GM12865 (cell line): ENCODE measurements at places on chromosomes 2 and 18.
A peak's percentile ranks its signal among the peaks of the same experiment; 100 is the strongest.

DNA sequence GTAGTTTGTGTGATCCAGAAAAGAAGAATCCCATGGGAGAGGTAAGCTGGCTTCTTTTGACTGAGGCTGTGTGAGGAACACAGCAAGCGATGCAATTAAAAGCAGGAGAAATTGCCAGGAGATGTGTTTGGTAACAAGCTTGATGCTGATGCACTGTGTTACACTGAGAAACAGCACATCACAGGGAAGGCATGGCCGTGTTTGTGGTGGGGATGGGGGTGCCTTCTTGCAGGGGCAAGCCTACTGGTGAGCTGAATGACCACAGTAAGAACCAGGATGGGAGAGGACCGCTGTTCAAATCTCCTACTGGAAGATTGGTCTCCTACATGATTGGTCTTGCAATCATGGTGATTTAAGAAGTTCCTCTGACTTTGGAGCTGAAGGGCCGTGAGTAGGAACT, 477.7 kb upstream of the HS6ST1 start:
- no peak for DNase-seq

- no peak for DNase-seq
Observed at GRCh38 chr2:57973621-57974186, 72.9 kb upstream of the VRK2 start.

DNA sequence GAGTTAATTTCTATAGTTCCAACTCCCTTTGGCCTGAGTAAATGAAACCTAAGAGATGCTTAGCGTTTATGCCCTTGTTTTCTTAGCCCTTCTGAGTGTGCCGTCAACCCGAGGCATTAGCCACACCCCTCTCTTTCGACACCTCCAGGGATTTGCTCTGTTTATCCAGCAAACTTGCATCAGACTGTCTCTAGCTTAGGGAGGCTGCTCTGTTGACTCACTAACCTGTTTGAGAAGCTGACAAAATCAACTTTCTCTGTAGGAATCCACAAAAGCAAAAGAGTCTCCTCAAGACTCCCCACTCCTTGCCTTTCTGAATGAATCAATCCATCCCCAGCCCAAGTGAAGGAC, 317.6 kb downstream of the TNS1 start:
- no peak for DNase-seq

DNA sequence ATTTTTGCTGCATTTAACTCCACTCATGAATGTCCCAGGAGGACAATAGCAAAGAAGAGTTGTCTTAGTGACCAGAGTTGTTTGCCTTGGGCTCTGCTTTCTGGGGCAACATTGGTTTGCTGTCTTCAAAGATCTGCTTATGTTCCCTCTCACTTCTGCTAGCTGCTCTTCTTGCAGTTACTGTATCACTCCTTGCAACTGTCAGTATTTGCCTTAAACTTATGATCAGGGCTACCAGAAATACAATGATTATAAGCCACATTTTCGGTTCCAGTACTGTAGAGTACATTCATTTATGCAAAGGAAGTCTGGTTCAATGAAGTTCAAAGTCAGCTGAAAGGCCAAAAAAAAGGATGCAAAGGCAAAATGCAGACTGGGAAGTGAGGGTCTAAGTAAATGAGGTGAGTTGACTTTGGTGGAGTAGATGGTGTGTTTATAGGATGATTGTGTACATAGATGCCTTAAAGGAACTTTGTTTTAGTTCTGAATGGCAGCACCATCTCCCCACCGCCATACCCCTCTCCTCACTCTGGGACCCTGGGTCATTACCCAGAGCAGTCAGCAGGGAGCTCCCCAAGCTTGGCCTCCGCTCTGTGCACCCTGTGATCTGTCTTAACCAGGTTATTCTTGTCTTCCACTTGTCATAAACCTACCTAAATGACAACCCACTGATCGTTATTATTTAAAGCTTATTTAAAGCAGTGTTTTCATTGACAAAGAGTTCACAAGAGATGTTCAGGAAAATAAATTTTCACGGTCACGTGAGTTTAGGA, 236.0 kb downstream of the DOK6 start:
- DNase-seq, result peak; percentile 43

DNA sequence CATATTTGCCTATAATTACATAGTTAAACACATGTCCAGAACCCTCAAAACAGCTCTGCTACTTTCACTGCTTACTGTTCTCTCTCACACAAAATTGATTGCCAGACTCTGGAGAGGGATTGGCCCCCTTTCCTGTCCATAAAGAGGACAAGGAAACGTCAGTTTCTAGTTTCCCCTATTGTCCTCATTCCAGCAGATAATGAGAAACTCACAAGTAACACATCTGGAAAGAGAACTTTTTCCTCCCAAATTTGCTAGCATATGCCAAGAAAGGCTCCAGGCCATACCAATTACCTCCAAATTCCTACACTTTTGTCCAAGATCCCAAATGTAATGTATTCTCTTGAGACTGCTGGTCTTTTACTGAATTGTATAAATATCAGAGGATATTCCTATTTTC, 200.5 kb downstream of the EXOC6B start:
- no peak for DNase-seq

GRCh38 chr18:3499501-3499900, 49.5 kb downstream of the TGIF1 start:
- no peak for DNase-seq

GRCh38 chr2:67103157-67103556, 294.0 kb upstream of the ETAA1 start:
- DNase-seq, result no peak

DNA sequence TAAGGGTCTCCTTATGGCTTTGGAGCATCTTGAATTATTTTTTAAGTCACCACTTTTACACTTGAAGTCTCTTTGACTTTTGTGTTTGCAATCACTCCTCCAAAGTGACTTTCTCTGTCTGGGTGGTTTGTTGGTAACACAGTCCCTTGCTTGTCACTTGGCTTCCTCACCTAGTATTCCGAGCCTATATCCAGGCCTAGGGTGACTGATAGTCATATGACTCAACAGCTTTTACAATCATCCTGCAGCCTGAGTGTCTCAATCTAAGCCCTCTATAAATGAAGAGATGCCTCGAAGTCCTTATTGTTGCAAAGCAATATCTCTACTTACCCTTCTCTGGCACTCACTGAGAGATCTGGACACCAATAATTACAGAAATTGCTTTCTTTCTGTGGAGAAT, 53.9 kb upstream of the SETBP1 start:
- no peak for DNase-seq

DNA sequence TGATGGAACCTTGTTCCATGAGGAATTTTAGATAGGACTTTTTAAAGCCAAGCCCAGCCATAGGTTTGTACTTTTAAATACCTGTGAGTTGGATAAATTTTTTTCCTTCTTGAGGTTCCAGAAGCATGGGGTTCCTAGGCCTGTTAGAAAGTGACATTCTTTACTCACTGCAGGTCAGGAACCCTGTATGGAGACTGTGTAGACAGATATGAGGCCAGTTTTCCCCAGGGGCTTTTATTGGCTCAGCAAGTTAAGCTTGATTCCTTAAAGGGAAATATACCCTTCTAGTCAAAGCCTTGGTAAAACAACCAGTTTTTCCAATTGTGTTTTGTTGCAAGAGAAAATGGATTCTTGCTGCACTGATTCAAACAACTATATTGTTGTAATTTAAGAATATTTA, 38.4 kb upstream of the GMCL1 start:
- DNase-seq, result peak; percentile 12

DNA sequence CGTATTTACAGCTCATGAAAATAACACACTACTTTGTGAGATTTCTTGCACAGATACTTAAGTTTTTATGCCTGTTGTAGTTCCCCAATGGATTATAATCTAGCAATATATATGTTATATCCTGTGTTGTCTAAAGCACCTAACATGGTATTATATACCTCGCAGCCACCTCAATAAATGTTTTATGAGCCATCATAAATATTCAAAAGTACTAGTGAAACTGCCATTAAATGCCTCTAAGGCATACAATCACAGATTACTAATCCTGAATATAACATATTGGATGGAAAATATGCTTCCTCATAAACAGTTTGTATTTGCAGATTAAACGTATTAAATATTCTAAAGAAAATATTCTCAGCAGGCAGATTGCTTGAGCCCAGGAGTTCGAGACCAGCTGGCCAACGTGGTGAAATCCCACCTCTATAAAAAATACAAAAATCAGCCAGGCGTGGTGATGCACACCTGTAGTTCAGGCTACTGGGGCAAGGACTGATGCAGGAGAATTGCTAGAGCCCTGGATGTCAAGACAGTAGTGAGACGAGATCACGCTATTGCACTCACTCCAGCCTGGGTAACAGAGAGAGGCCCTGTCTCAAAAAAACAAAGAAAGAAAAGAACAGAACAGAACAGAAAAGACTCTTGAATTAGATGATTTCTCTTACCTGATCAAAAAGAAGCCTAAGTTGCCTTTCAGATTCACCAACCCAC, 64.1 kb downstream of the ATAD2B start:
- DNase-seq, result no peak

DNA sequence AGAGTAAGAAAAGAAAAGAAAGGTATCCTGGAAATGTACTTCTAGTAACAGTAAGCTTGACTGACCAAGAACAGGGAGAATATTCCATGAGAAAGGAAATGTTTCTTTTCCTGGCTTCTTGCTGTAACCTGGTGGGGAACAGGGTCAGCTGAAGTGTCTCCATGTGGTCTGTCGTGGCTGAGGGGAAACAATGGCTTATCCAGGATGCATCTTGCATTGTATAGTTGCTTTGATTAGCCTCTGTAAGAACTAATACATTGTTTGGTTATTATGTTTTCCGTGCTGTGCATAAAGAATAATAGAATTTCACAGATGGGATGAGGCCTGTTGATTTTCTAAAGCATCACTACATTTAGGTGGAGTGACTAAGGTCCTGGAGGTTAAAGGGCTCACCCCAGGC, 4.9 kb downstream of the CREG2 start:
- DNase-seq, result no peak

- no peak for DNase-seq
Observed at GRCh38 chr2:136115183-136115761, 2.7 kb downstream of the CXCR4 start.

- no peak for DNase-seq
Observed at GRCh38 chr18:25282282-25282681, 69.7 kb downstream of the ZNF521 start.

DNA sequence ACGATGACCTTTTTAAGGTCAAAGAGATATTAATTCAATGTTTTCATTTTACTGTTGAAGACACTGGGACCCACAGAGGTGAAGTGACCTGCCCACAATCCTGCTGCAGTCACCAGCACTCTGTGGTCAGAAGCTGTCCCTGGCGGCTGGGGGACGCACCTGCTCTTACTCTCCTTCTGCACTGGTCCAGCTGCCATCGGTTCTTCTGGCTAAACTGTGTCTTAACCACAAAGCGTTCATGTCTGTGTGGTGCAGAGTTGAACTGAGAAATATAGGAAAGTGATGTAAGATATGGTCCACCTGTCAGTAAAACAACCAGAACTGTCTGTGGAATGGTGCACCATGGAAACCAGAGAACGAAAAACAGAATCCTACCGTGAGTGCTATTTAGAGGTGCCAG, 44.9 kb upstream of the SMIM21 start:
- no peak for DNase-seq
